Left lung (tissue), 14 donors: ENCODE measurements at places on chromosomes 1 and 21. TPM values are rescaled to one million over a fixed set of nuclear protein-coding genes. Genes with fewer than 3 reads are reported as not detected.

DNA sequence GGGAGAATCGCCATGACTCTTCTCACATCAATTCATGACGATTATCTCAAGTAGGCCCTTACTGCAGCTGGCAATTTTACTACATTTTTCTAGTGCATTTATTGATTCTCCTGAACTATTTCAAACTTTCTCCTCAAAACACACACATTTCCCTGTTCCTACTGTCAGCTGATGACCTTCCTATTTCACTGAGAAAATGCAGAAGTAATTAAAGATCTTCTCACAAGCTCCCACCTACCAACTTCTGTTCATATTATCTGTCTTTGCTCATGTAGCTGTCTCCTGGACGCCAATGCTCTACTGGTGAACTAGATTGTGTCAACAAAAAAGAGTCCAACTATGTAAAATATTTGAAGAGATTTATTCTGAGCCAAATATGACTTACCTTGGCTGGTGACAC lies 36.4 kb upstream of the FASLG start:
- no peaks in the 10 kb centered on the region for H3K36me3 ChIP-seq
- no peaks in the 10 kb centered on the region for H3K4me1 ChIP-seq
- H3K27me3 ChIP-seq: no peaks in the 10 kb centered on the region

TEX38 gene
- not detected for total RNA-seq

GRCh38 chr1:165395478-165395877 lies 39.0 kb upstream of the LMX1A start:
- H3K36me3 ChIP-seq: no peaks in the 10 kb centered on the region
- DNase-seq: no peak
- no peaks in the 10 kb centered on the region for H3K4me1 ChIP-seq
- H3K4me3 ChIP-seq: no peak overlapping the region

- H3K27ac ChIP-seq: no peak overlapping the region
- DNase-seq: no peak
- no peaks in the 10 kb centered on the region for H3K4me1 ChIP-seq
- H3K36me3 ChIP-seq: peaks cover 32% of the 10 kb centered on the region
These were observed 12.6 kb downstream of the KIAA0040 start for GRCh38 chr1:175179837-175180590.

DNA sequence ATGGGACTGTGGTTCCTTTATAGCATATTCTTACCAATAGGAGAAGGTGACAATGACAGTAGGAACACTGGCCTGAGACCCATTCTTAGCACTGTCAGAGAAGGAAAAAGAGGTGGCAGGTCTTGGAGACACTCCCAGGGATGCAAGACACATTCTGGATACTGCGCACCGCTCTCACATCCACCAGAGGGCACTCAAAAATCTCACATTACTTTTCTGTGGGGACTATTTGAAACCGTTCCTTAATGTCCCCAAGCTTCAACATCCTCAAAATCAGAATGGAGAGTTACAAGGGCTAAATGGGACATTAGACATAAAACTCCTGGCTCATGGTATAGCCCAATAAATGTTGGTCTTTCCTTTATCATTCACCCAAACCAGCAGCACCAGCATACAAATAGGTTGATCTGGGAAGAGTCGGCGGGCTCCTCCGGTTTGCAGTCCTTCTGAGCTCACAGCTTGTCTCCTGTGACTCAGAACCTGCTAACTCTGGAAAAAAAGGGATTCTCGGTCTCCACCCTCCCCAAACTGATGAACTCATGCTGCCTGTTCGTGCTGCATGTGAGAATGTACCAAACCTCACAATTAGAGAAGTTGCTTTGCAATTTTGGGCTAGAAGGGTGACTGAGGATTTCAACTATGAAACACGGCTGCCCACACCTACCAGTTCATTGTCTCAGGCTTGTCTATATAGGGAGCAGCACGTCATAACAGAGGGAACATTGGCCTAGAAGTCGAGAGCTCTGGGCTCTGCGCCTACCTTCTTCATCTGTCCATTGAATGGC lies 40.2 kb downstream of the IL12RB2 start:
- H3K27me3 ChIP-seq: no peaks in the 10 kb centered on the region
- peak; percentile 49 for DNase-seq
- no peaks in the 10 kb centered on the region for H3K36me3 ChIP-seq
- no peaks in the 10 kb centered on the region for H3K4me1 ChIP-seq
- H3K27ac ChIP-seq: no peak overlapping the region
- no peak overlapping the region for H3K4me3 ChIP-seq

DNA sequence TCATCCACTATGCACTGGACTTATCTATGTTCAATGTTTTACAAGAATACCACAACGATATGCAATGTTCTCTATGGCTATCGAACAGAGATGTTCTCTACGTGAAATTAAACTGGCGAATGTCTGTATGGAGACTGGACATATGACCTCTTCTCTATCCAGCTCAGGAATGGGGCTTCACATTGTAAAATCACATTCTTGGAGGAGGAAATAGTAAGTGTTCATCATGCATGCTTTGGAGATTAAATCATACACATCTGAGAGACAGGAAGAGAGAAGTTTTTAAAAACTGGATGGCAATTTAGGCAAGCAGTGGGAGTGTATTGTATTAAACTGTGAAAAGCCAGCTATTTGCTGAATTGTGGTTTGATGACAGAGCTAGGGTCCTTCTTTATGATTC lies 47.9 kb upstream of the RGL1 start:
- no peaks in the 10 kb centered on the region for H3K27me3 ChIP-seq
- H3K4me3 ChIP-seq: no peak overlapping the region
- no peak for DNase-seq
- H3K4me1 ChIP-seq: no peaks in the 10 kb centered on the region

- H3K36me3 ChIP-seq: peaks cover 3% of the 10 kb centered on the region
- H3K4me3 ChIP-seq: no peak overlapping the region
- no peak overlapping the region for H3K27ac ChIP-seq
- H3K27me3 ChIP-seq: no peaks in the 10 kb centered on the region
- no peak for DNase-seq
These were observed 14.4 kb downstream of the INAVA start for GRCh38 chr1:200909071-200909470.

GRCh38 chr1:244545511-244545910 lies 84.4 kb downstream of the CATSPERE start:
- DNase-seq: no peak
- no peak overlapping the region for H3K27ac ChIP-seq
- no peaks in the 10 kb centered on the region for H3K36me3 ChIP-seq
- H3K4me3 ChIP-seq: no peak overlapping the region

CNIH3 gene
- 2.5 TPM for total RNA-seq

AADACL3 gene
- not detected for total RNA-seq

DNA sequence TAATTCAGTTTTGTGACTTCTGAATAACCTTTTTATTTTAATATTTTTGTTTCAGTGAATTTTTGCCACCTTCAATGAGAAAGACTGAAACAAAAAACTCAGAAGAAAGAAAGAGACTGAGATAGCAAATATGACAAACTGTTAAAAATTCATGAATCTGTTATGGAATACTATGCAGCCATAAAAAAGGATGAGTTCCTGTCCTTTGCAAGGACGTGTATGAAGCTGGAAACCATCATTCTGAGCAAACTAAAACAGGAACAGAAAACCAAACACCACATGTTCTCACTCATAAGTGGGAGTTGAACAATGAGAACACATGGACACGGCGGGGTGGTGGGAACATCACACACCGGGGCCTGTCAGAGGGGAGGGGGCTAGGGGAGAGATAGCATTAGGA lies 193.4 kb upstream of the FGGY start:
- H3K27ac ChIP-seq: no peak overlapping the region
- H3K4me3 ChIP-seq: no peak overlapping the region
- H3K27me3 ChIP-seq: no peaks in the 10 kb centered on the region
- DNase-seq: no peak
- no peaks in the 10 kb centered on the region for H3K4me1 ChIP-seq

GRCh38 chr1:212402666-212403321 lies 11.9 kb downstream of the PACC1 start:
- no peak overlapping the region for H3K27ac ChIP-seq
- no peak for DNase-seq

- H3K27me3 ChIP-seq: peaks cover 31% of the 10 kb centered on the region
- H3K4me1 ChIP-seq: peaks cover 5% of the 10 kb centered on the region
These were observed 5.4 kb upstream of the NTNG1 start for GRCh38 chr1:107135463-107135862.

GRCh38 chr21:28336314-28336713 lies 656.4 kb downstream of the LTN1 start:
- H3K27ac ChIP-seq: no peak overlapping the region
- H3K4me3 ChIP-seq: no peak overlapping the region
- H3K36me3 ChIP-seq: no peaks in the 10 kb centered on the region
- peak; percentile 71 for DNase-seq

CCDC17 gene
- total RNA-seq: 16.2 TPM

MYOC gene
- total RNA-seq: 0.58 TPM

ATP5PF gene
- 102 TPM for total RNA-seq

- H3K36me3 ChIP-seq: no peaks in the 10 kb centered on the region
- H3K27me3 ChIP-seq: peaks cover 5% of the 10 kb centered on the region
- no peak overlapping the region for H3K4me3 ChIP-seq
- no peak for DNase-seq
- H3K4me1 ChIP-seq: peaks cover 1% of the 10 kb centered on the region
These were observed 101.6 kb upstream of the TARDBP start for GRCh38 chr1:10910681-10911489.

DNA sequence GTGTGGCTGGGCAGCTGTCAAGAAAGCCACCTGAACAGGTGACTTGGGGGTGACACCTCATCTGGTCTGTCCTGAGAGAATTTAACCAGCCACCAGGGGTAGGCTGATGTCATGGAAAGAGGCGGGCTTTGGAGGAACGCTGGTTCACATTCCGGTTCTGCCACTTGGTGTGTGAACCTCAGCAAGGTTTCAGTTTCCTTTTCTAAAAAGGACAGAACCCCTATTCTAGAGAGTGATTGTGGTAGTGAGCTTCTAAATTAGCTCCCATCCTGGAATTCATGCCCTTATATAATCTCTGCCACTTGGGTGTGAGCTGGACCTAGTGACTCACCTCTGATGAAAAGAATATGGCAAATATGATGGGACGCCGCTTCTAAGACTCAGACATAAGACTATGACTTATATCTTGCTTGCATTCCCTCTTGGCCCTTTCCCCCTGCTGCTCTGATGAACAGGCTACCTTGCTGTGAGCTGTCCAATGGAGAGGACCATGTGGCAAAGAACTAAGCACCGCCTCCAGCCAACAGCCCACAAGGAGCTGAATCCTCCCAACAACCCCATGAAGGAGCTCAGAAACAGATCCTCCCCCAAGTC lies 332.1 kb downstream of the RRAGC start:
- H3K27me3 ChIP-seq: no peaks in the 10 kb centered on the region
- DNase-seq: no peak
- no peak overlapping the region for H3K4me3 ChIP-seq
- H3K4me1 ChIP-seq: no peaks in the 10 kb centered on the region
- no peaks in the 10 kb centered on the region for H3K36me3 ChIP-seq
- H3K27ac ChIP-seq: no peak overlapping the region

- no peaks in the 10 kb centered on the region for H3K36me3 ChIP-seq
- H3K4me3 ChIP-seq: no peak overlapping the region
- H3K4me1 ChIP-seq: peaks cover 26% of the 10 kb centered on the region
- H3K27ac ChIP-seq: no peak overlapping the region
- peaks cover 43% of the 10 kb centered on the region for H3K27me3 ChIP-seq
These were observed 4.2 kb downstream of the VWA1 start for GRCh38 chr1:1439546-1440261.

- H3K4me1 ChIP-seq: no peaks in the 10 kb centered on the region
- no peak overlapping the region for H3K27ac ChIP-seq
- H3K36me3 ChIP-seq: no peaks in the 10 kb centered on the region
- no peaks in the 10 kb centered on the region for H3K27me3 ChIP-seq
These were observed 4.8 kb upstream of the SPRR5 start for GRCh38 chr1:152942161-152942560.

GRCh38 chr1:54359393-54360162 lies 46.6 kb downstream of the SSBP3 start:
- H3K36me3 ChIP-seq: no peaks in the 10 kb centered on the region
- no peak overlapping the region for H3K27ac ChIP-seq
- peaks cover 5% of the 10 kb centered on the region for H3K4me1 ChIP-seq
- no peak overlapping the region for H3K4me3 ChIP-seq
- H3K27me3 ChIP-seq: no peaks in the 10 kb centered on the region

DNA sequence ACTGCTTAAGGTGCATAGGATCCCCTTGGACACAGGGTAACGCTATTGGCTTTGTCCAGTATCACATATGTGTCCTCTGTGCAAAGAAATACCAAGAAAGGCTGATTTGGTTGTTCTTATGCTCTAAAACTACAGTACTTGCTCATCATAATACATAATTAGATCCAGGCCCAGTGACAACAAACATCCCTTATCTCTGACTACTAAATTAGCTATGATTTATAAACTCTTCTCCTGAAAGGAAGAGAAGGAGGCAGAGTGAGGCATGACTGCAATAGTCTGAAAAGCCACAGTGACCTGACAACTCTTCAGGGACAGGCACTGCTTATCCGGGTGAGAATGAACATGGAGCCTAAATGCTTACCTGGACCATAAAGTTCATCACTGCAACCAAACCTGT lies 30.7 kb downstream of the MGST3 start:
- no peak overlapping the region for H3K27ac ChIP-seq
- no peak for DNase-seq
- H3K4me1 ChIP-seq: peaks cover 11% of the 10 kb centered on the region
- H3K4me3 ChIP-seq: no peak overlapping the region
- H3K27me3 ChIP-seq: no peaks in the 10 kb centered on the region

GRCh38 chr1:224192082-224192788 lies 9.2 kb downstream of the DEGS1 start:
- H3K27ac ChIP-seq: no peak overlapping the region
- no peak for DNase-seq
- H3K36me3 ChIP-seq: peaks cover 59% of the 10 kb centered on the region
- no peaks in the 10 kb centered on the region for H3K4me1 ChIP-seq
- H3K27me3 ChIP-seq: no peaks in the 10 kb centered on the region
- H3K4me3 ChIP-seq: no peak overlapping the region

F13B gene
- not detected for total RNA-seq

DNA sequence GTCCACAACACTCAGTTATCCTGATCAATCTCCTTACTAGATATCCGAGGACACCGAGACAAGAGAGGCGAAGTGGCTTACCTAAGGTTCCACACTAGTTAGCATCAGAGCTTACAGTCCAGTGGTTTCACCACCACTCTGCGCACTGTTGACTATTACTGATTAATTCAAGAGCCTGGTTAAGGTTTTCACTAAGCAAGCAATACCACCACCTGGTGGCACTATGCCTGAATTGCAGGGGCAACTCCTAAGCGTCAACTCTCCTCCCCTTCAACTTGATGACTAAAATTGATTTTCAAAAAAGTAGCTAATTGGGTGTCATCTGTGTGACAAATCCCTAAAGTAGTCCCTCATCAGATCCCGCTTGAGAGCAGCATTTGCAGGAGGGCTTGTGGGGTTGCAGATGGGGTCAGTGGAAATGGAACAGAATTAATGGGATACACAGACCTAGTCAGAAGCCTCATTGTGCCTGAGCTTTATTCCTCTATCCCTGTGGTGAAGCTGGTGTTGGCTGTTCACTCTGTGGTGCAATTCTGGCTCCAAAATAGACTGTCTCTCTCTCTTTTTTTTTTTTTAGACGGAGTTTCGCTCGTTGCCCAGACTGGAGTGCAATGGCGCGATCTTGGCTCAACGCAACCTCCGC lies 9.1 kb downstream of the TTC22 start:
- H3K4me3 ChIP-seq: no peak overlapping the region
- H3K36me3 ChIP-seq: no peaks in the 10 kb centered on the region
- H3K4me1 ChIP-seq: no peaks in the 10 kb centered on the region
- H3K27ac ChIP-seq: no peak overlapping the region
- H3K27me3 ChIP-seq: no peaks in the 10 kb centered on the region

FCRL4 gene
- total RNA-seq: not detected

GRCh38 chr1:17558541-17558940 lies 19.0 kb downstream of the ARHGEF10L start:
- DNase-seq: no peak
- H3K27me3 ChIP-seq: no peaks in the 10 kb centered on the region
- H3K4me1 ChIP-seq: peaks cover 15% of the 10 kb centered on the region
- no peaks in the 10 kb centered on the region for H3K36me3 ChIP-seq
